ENCODE measurements at places on chromosomes 11 and 22. TPM values are rescaled to one million over a fixed set of nuclear protein-coding genes. Genes with fewer than 3 reads are reported as not detected.
A peak's percentile ranks its signal among the peaks of the same experiment; 100 is the strongest.

DNA sequence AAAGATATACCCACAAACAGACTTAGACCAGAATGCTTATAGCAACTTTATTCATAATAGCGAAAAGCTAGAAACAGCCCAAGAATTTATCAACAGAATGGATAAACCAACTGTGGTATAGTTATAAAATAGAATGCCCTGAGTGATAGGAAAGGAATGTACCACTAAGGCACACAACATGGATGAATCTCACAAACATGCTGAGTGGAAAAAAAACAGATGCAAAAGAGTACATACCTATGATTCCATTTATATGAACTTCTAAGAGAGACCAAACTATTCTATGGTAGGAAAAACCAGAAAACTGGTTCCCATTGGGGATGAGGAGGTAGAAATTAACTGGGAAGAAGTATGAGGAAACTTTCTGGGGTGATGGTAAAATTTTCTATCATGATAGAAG is 40.4 kb upstream of the GRIK4 start:
- no peak for DNase-seq

The PTPN5 gene
- not detected for total RNA-seq

The DLG2 gene
- 1.3 TPM for total RNA-seq

GRCh38 chr11:96013461-96014213 is 89.7 kb upstream of the MTMR2 start:
- DNase-seq = peak; percentile 17

The CRYBA4 gene
- not detected for total RNA-seq

- DNase-seq = no peak
These were observed 934.2 kb downstream of the BRD1 start for GRCh38 chr22:48893288-48894063.

The AQP11 gene
- 0.26 TPM for total RNA-seq

- no peak for DNase-seq
These were observed 301 bp upstream of the ADM2 start for GRCh38 chr22:50481045-50481439.

- no peak for DNase-seq
These were observed 22.0 kb upstream of the WNT11 start for GRCh38 chr11:76228071-76228874.

DNA sequence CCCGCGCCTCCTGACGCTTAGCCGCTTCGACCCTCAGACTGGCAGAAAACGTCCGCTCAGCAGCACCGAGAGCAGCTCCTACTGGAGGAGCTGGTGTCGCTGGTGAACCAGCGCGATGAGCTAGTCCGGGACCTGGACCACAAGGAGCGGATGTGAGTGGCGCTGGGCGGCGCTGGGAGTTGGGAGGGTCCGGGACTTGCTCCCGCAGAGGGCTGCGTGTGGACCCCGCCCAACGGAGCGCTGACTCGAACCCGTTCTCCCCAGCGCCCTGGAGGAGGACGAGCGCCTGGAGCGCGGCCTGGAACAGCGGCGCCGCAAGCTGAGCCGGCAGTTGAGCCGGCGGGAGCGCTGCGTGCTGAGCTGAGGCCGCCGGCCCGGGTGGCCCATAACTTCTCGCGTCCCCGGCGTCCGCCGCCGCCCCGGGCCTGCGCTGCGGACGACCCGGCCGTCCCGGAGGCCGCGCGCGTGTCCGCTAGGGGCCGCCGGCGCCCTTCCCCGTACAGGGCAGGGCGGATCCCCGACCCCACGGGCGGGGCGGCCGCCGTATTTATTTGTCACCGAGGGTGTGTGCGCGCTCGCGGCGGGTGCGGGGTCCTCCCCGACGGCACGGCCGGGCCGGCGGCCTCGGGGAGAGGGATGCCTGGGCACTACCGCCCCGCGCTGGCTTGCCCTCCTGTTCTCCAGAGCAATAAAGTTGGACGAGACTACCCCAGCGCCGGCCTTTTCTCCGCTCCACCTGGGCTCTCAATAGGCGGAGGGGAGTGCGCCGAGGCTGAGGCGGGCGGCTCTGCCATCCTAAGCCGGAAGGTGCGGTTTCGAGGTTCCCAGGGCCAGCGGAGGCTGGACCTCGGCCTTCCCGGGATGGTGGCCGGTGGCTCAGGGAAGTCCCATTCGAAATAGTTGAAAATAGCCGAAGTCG is 3.4 kb downstream of the KCNK7 start:
- no peak for DNase-seq

The SHANK3 gene
- 0.08 TPM for total RNA-seq

The OR8B12 gene
- not detected for total RNA-seq

GRCh38 chr11:26730414-26731083 is 8.7 kb upstream of the SLC5A12 start:
- no peak for DNase-seq

The TIGD3 gene
- total RNA-seq = 0.50 TPM

The CCDC87 gene
- 0.13 TPM for total RNA-seq

The VWCE gene
- total RNA-seq = 10.2 TPM

DNA sequence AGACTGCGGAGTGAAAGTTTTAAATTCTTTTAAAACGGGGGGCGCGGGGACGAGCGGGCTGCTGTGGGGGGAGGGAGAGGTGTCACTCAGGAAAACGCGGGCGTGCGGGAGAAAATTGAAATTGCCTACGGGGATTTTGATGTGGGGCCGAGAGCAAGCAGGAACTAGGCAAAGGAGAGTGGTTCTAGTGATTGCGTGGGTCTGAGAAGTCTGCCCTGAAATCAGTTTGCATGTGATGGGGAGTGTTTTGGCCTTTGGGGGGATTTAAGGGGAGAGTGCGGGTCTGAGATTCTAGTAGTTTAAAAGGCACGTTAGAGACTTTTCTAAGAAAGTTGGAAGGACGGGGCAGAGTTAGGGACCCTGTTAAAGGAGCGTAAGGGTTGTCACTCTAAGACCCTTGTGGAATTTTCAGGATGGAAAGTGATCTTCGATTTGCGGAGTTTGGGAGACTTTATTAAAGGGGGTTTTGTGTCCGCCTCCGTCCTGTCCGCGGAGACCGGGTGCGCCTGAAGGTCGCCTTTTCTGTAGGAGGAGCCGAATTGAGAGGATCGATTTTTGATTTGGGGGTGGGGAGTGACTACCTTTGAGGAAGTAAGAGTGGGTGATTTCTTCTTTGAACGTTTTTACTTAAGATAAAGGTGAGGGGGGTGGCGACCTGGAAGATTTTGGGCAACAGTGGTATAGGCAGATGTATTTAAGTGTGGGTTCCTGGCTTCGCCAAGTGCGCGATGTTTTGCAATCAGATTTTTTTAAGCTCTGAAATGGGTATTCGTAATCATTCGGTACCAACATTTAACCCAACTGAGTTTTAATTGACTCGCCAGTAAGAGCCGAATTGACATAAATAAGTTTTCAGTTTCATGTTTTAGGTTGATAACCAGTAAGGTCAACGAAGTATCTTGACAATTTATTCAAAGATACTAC is 1.1 kb downstream of the EED start:
- no peak for DNase-seq

DNA sequence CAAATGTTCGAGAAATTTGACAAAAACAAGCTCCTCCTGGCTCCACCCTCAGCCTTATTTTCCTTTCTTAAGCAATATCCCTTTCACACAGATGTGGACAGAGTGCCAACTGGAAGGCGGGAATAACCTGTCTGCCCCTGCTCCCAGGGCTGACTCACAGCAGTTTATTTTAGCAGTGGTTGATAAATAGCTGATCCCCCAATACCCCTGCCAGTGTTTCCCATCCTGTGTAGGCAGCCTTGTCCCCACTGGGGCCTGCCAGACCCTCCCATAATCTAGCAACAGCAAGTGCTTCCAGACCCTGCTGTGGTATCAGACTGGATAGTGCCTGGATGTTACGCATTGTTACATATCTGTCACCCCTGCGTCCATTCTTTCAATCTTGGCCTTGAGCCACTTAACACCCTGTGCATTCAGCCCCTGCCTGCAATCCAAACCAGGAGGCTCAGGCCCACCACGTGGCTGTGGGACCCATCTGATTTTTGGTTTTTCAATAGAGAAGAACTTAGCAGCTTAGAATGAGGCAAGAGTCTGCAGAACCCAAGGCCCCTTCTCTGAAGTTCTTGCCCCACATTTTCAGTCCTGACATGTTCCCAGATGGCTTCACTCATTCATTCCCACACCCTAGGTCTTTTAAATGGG is 53.7 kb downstream of the PARVA start:
- DNase-seq = no peak

DNA sequence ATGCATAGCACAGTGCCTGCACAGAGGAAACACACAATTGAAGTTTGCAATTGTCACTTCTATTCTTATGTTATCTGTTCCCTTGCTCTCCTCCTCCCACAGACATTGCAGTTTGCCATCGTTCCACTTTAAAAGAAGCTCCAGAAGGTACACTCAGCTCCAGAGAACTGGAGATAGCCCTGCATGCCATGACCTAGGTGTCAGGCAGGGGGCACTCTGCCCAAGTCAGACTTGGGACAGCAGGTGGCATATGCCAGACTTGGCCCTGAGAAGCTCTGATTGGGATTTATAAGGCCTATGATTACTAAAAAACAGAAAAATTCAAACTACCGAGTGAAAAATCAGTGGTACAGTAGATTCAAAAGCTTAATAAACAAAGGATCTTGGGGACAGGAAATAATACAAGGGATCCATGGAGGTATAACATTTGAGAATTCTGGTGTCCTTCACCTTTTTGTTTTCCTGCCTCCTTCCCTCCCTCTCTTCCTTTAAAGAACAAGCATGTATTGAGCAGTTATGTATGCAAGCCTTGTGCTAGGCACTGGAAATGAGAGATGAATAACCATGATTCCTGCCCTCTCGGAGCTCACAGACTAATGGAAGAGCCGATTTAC is 40.0 kb downstream of the TENM4 start:
- no peak for DNase-seq

DNA sequence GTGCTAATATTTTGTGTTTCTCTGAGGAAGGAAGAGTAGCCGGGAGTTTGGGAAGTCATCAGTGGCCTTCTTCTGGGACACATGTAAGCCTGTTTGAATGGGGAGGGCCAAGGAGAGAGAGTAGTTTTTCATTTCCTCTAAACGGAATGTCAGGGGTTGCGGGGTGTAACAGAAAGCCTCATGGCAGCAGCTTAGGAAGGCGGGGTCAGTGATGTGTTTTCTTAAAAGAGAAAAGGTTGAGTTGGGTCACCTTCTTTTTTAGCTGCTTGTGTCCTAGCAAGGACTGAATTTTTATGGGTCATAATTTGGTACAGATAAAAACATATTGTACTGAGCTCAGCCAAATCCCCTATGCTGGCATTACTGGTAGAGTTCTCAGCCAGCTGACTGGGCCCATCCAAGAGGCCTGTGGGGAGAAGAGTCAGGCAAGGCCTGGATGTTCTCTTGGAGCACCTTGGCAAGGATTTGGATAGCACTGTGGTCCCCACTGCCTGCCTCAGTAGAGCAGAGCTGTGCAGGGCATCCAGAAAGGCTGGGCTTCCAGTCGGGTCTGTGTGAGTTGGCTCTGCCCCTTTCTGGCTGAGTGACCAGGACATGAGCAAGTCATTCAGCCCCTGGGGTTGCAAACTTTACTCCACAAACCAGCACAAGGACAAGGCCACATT is 29.4 kb upstream of the NAV2 start:
- DNase-seq = no peak

The C22orf42 gene
- total RNA-seq = not detected

The FGF19 gene
- total RNA-seq = not detected

The ABCC8 gene
- total RNA-seq = not detected

DNA sequence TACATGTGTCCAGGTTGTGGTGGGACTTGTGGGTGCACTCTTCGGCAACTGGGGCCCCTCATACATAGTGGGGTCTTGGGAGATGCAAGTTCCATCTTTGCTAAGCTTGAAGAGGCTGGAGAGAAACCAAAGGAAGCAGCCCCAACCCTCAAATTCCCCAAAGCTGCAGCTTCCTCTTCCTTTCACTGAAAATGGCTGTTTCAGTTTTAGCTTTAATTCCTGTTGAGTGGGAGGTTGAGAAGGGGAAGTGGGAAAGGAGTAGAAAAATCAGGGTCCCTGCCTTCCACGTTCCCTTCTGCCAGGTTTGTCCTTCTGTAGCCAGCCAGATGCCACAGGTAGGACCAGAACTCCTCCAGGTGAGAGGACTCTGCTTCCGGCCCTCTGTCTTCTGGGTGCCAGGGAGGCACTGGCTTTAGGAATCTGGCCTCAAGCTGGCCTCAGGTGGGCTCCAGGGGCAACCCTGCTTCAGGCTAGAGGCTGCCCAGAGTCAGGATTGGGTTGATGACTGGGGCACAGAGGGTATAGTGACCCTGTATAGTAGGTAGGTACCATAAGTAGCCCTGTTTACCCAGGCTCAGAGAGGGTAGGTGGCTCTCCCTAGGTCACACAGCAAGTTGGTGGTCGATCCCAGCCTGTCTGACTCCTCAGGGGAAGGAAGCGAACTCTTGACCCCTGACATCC is 16.2 kb downstream of the P2RY6 start:
- no peak for DNase-seq

GRCh38 chr11:96215826-96216225 is 127.2 kb downstream of the MAML2 start:
- DNase-seq = no peak

DNA sequence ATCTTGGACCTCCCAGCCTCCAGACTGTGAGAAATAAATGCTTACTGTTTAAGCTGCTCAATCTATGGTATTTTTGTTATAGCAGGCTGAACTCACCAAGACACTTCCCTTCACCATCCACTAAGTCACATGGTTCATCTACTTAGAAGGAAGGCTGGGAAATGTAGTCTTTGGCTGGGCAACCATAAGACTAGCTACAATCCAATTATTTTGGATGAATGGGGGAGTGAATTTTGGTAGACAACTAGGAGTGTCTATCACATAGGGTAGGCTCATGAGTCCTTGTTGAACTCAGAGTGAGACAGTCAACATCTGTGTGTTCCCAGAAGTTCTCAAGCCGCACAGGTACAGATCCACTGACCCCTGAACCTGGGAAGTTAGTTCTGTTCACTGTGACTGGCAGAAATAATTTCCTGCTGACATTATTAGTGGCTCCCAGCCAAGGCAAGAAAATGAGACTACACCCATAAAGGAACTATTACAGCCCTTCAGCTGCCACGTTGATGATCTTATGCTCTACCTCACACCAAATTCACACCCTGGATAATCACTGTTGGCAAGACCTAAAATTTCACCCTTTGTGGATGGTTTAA is 3.1 kb upstream of the SLC35C1 start:
- DNase-seq = no peak

The CABP2 gene
- not detected for total RNA-seq

Measured in activated T-cell treated with anti-CD3 and anti-CD28 coated beads, Interleukin-2, amount 50 U/mL, for 4 hours (primary cell).